ENCODE measurements at places on chromosomes 5 and 9.

DNA sequence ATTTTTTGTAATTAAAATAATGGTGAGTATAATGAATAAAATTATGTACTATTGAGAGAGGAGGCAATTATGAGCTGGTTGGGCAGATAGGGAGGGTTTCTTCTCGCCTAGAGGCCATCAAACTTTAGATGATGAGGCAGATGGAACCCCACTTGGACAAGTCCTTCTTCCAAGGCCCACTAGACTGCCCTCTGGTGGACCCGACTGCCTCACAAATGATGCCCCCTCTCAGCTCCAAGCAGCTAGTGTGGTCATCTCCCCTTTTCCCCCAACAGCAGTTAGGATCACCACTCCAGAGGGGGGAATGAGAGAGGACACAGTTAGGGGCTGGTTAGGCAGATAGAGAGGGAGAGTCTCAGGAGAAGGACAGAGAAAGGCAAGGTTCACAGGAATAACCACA, 348.0 kb upstream of the CDH18 start:
- no peak for DNase-seq

GRCh38 chr9:95239071-95239470, 78.4 kb downstream of the FANCC start:
- no peak for DNase-seq

DNA sequence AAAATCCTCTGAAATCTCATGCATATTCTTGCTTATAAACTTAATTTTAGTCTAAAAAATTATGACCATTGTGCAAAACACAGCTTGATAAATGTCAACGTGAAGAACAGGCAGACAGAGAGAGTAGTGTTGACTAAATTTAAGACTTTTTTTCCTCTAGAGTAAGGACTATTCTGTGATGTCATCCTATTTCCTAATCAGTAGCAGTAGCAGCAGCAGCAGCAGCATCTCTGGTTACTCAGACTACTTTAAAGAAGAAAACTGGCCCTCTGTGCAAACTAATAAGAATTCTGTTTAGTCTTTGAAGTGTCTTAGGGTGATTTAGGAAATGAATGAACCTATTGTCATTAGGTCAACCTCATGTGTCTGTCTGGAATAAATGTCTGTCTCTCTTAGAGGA, 403.0 kb downstream of the HINT1 start:
- DNase-seq: no peak

GRCh38 chr9:117092582-117092981, 322.3 kb downstream of the ASTN2 start:
- no peak for DNase-seq

DNA sequence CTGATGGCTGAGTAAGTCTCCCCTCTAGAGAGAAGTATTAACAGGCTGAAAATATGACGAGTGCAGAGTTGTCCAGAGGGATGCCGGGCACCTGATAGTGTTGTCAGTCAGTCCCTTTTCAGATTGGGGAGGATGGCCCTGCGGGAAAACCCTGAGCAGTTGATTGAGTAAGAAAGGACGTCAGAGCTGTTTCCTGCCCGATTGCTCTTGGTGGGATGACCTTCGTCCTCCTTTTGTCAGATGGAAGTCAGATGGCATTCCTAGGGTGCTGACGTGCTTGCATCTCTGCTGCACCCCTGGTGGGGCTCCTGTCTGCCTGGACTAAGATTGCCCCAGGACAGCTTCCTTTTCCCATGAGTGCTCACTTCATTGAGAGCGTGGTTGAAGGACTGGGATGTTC, 9.8 kb downstream of the ZNF354B start:
- no peak for DNase-seq

DNA sequence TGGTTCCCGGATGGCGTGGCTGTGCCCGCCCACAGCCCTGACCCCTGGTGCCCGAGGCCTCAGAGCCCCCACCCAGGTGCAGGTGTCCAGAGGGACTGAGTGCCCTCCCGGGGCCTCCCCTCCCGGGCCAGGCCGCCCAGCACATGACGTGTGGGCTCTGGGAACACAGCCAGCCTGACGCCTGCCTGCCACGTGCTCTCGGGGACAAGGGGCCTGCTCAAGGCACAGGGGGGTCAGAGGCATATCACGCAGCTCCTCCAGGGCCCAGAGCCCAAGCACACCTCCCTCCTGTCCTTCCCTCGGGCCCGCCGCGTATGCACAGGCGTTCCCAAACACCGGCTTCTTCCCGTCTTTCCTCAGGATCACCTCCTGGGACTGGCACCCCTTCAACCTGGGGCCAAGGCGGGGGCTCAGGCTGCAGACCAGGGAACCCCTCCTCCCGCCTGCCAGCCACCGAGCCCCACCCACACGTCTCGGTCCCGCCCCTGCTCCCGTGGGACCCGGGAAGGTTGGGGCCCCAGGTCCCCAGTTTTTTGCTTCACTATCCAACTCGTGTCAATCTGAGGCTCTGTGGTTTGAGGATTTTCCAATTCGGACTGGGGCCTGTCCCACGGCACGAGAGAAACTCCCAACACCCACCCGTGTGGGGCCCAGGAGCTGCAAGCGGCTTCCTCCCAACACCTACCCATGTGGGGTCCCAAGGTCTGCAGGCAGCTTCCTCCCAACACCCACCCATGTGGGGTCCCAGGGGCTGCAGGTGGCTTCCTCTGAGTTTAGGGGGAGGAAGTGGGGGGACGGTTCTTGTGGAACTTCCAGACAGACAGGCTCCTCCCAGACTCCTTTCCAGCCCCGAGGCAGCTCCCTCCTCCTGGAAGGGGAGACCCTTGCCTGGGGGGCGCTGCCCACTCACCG, 1.5 kb downstream of the LCN10 start:
- DNase-seq: no peak

DNA sequence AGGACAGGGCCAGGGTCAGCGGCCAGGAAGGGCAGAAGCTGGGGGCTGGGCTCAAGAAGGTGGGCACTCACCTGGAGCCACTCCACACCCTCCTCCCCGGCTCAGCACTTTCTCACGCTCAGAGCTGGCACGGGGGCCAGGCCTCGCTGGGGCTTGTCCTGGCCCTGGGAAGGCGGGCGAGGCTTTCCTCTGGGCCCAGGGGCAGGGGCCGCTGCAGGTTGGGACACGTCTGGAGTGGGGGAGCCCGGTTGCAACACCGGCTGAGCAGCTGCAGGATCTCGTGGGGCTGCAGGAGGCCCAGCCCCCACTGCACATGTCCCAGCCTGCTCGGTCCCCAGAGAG, 38.9 kb upstream of the EGFL7 start:
- no peak for DNase-seq

GRCh38 chr9:120937596-120937995, 11.0 kb upstream of the TRAF1 start:
- no peak for DNase-seq

GRCh38 chr5:17808566-17808965, 174.3 kb downstream of the TAF11L14 start:
- DNase-seq: no peak

- peak; percentile 18 for DNase-seq
Measured at GRCh38 chr5:67160985-67161384, 35.6 kb downstream of the CD180 start.

GRCh38 chr5:113223831-113224604, 210.8 kb downstream of the TSSK1B start:
- no peak for DNase-seq

DNA sequence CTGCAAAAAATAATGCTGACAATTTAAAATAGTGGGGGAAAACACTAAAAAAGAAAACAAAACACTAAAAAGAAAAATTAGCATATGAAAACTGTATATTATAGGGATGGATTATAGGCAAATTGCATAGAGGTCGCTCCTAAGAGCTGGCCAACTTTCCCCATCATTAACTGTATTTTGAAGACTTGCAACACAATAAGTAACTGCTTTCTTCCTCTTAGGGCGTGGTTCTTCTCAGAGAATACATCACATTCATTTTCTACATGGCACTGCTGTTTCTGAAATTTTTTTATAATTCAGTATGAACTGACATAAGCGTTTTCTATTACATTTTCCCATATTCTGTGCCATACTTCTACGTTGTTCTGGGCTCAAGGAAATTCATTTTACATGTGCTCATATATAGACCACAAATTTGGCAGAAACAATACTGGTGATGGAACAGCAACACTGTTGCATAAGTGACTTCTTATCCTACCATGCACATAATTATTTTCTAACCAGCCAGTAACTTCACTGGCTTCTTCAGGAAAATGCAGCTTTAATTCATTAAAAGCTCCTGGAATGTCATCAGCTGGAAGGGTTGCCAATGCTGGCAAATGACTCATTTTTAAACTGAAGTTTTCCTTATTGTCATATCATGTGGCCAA, 171.2 kb upstream of the DMAC1 start:
- no peak for DNase-seq

GRCh38 chr9:89668216-89668865, 63.5 kb downstream of the GADD45G start:
- no peak for DNase-seq

- no peak for DNase-seq
Measured at GRCh38 chr9:23621924-23622323, 204.1 kb downstream of the ELAVL2 start.

GRCh38 chr9:124409410-124409809, 5.8 kb downstream of the PSMB7 start:
- DNase-seq: no peak

DNA sequence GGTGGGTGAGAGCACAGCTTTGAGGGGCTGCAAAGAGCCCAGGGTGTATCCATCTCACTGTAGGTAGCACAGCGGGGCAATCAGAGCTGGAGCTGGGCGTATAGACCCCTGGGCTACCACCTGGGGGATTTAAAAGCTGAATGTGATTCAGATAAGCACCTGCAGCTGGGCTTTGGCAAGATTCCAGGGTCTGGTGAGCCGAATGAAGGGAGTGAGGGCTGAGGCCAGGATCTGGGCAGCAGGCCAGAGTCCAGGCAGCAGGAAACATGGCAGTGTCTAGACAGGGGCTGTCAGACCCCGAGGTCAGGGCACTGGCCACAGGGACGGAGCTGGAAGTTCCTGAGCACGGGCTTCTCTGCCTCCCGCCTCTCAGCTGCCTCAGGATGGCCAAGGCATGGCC, 8.7 kb downstream of the ASS1 start:
- DNase-seq: no peak

DNA sequence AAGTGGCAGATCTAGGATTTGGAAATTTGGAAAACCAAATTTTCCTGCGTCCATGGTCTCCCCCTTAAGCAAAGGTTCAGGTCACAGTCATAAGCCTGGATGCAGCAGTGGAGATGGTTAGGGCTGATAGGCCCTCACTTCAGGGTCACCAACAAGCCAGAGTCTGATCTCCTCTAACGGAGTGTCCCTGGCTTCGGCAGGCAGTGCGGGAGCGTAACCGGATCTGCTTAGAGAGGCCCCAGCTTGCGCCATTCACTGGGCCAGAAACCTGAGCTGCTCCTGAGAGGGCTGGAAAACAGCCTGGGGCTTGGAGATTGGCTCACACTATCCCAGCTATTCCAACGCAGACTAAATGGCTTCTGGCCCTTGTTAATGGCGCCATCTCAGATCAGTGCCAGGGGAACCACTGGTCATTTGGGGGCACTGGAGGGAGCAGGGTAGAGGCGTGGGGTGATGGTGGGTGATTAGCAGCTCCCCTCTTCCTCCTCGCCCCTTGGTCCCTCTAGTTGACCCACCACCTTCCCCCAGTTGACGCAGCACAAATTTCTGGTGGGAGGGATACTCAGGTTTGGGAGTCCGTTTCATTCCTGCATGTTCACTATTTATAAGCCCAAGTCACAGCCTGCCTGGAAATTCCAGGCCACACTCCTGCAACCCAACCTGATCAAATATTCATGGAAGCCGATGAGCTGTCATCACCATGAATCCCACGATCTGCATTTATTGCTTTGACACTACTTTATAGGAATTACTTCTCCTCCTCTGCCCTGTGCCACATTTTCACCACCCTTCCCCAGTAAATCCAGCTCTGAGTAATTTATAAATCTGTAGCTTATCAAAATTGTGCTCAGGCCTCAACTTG, 134.6 kb upstream of the CPEB4 start:
- no peak for DNase-seq

DNA sequence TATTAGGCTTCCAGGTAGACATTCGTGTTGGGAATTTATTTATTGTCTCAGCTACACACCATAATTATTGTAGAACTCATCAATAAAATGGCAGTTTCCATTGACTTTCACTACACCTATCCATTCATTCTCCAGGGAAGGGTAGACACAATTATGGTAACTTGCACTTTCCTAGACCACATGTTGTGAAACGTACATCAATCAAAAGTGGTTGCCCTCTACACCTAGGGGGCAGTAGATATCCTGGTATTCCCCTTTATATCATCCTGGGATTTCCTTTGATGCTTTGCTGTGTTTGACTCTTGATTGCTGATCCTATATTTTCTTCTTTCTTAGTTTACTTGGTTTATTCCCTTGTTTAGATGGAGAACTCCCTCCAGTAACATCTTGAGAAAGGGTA, 47.9 kb downstream of the ADGRV1 start:
- no peak for DNase-seq

- DNase-seq: peak; percentile 41
Measured at GRCh38 chr5:126972062-126972895, 58.1 kb downstream of the MARCHF3 start.

GRCh38 chr9:27533311-27533710, 3.7 kb upstream of the MOB3B start:
- no peak for DNase-seq

DNA sequence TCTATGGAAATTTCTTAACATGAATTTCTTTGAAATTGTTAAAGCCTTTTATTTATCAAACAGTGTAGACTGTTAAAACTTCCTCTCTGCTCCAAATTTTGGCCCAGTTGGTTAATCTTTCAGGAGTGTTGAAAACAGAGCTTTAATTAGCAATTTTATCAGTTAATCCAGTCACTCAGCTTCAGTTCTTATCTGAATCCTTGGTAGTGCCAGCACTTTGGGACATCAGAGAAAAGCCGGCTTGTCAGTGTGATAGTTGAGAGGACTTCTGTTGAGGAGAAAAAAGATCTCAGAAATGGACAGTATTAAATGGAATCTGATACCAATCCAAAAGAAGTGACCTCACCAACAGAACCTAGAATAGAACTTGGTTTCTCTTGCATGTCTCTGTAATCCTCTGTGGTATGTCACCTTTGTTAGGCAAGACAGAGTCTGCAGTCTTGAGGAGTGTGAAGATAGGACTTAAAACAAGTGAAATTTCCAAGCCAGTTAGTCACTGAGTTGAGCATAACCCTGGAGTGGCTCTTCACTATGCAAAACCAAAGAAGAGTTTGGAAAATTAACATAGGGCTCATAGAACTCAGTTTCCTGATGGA, 251.8 kb downstream of the NNT start:
- DNase-seq: no peak
